ENCODE measurements at places on chromosomes 11 and 22.

DNA sequence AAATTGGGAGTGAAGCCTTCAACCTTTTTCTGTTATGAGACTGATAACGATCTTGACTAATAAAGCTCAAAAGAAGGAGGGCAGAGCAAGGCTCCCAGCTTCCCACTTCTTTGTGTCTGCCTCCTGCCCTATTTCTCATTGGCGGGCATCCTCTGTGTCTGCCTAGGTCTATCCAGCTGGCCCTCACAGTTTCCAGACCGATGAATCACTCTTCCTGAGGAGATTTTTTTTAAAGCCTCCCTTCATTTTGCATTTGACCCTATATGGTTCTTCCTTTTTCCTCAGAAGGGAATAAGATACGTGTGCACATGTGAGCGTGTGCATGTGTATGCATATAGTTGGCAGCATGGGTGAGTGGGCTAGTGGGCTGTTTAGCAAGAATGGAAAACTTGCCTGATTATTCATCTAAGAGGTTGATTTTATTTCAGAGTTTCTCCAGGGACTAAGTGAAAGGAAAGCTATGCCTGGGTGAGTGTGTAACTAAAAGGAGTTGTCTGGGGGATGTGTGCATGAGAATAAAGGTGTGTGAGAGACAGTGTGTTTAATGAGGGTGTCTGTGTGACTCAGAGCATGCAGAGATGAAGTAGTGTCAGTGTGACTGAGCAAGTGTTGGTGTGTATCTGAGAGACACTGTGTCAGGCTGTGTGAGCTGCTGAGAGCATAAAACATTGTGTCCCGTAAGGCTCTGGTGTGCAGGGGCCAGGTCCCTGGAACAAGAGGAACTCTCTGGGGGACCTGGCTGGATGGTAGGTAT lies 12.2 kb downstream of the PHLDB1 start:
- no peak for DNase-seq

- DNase-seq: no peak
These were observed 95.5 kb upstream of the PARVA start for GRCh38 chr11:12281571-12282478.

GRCh38 chr11:117459979-117460300 lies 132.3 kb downstream of the CEP164 start:
- DNase-seq: no peak

DNA sequence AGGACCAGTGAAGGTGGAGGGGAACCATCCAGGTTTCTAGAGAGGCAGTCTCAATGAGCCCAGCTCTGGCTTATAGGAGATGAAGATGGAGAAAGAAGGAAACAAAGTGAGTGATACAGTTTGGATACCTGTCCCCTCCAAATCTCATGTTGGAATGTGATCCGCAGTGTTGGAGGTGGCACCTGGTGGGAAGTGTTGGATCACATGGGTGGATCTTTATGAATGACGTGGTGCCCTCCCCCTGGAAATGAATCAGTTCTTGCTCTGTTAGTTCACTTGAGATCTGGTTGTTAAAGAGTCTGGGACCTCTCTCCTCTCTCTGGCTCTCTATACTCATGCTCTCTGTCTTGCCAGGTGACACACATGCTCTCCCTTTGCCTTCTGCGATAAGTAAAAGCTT lies 393.1 kb upstream of the NARS2 start:
- DNase-seq: no peak

DNA sequence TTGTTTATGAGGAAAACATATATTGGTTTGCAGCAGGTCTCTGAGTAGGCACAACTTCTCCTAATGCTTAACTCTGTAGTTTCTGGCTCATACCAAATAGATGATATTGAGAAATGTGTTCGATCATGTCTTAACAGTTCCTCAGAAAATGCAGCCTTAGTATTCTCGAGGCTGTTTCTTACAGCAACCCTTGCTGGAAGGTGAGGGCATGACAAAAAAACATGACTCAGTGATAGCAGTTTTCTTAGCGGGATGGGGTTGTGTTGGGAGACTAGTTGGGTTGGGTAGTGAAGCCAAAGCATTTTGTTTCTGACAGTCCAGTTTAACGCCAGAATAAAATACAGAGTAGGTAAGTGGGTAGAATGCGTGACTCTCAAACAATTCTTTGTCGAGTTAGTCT lies 94.7 kb upstream of the PARVA start:
- DNase-seq: no peak

DNA sequence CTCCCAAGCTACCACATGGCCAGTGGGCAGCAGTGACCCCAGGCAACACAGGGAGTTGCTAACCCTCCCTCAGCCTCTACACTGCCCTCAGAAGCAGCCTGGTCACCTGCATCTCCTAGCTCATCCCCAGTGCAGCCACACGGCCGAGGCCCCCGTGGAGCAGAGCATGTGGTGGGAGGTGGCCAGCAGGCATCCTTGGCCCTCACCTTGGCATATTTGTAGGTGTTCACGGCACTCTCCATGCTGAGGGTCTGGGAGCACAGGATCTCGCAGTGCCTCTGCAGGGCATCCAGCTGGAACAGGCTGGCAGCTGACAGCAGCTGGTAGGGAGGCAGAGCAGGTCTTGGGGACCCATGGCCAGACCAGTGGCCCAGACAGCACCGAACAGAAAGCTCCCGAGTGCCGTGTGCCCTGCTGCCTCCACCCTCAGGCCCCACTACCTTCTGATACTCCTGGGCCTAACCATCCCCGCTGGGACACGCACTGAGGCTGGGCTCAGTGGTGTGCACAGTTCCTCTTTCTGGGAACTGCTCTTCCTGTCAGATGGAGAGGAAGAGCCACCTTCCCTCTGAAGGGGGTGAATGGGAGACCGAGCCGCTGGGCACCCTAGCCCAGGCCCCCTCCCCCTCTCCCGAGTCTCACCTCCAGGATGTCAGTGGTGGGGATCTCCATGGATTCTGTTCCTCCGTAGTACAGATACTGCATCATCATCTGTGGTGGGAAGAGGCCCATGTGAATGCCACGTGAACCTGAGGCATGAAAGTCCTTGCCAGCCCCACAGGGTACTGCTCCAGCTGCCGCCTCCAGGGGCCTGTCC lies 48.8 kb downstream of the NAT10 start:
- no peak for DNase-seq

- no peak for DNase-seq
These were observed 83.2 kb downstream of the ST3GAL4 start for GRCh38 chr11:126438691-126439090.

DNA sequence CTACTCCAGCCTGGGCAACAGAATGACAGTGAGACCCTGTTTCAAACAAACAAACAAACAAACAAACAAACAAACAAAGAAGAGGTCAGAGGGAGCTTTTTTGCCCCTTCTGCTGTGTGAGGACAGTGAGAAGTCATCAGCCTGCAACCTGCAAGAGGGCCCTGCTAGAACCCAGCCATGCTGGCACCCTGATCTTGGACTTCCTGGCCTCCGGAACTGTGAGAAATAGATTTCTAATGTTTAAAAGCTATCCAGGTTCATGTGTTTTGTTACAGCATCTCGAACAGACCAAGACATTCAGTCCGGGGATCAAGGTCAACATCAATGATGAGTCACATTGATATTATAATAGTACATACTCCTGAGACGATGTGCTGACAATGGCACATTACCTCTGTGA lies 41.4 kb upstream of the GRAMD1B start:
- no peak for DNase-seq

GRCh38 chr11:9784602-9785315 lies 120.9 kb downstream of the SWAP70 start:
- DNase-seq: no peak

DNA sequence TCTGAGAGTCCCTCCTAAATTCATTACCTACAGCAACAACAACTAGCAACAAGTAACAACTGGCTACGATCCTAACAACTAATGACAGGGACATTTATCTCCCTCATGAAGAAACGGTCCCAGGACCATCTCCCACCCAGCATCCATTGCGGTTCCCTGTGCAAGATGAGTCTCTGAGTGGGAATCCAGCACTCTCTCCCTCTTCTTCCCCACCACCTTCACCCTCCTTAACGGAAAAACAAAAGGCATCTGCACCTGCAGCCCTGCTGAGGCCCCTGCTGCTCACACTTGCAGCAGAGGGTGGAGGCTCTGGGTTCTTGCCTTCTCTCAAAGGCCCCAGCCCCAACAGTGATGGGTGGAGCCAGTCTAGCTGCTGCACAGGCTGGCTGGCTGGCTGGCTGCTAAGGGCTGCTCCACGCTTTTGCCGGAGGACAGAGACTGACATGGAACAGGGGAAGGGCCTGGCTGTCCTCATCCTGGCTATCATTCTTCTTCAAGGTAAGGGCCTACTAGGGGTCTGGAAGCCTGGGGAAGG lies at the start of gene CD3G:
CD3G (plus strand) TSS at position 364 of the 535 bp plus-strand sequence; CDS start at position 444, 80 bp downstream.
- no peak for DNase-seq

- DNase-seq: no peak
These were observed 37.7 kb downstream of the DSCAML1 start for GRCh38 chr11:117759305-117759704.

DNA sequence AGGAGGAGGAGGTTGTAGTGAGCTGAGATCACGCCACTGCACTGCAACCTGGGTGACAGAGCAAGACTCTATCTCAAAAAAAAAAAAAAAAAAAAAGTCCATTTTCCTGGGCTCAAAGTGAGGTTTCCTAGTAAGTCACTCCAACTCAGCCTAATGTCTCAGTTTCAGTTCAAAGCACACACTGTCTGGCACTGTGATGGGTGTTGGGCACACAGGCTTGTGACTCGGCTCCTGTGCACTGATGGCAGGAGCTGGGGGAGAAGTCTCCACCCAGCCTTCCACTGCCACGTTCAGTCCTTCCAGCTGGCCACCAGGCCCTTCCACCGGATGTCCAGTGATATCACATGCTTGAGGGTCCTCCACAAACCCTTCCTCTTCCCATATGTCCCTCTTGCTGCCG lies 186.0 kb downstream of the CEP164 start:
- DNase-seq: no peak

GRCh38 chr11:3859373-3859881 lies 4.0 kb downstream of the STIM1 start:
- DNase-seq: no peak

- DNase-seq: no peak
These were observed 381.8 kb downstream of the TBC1D22A start for GRCh38 chr22:47144076-47144765.

DNA sequence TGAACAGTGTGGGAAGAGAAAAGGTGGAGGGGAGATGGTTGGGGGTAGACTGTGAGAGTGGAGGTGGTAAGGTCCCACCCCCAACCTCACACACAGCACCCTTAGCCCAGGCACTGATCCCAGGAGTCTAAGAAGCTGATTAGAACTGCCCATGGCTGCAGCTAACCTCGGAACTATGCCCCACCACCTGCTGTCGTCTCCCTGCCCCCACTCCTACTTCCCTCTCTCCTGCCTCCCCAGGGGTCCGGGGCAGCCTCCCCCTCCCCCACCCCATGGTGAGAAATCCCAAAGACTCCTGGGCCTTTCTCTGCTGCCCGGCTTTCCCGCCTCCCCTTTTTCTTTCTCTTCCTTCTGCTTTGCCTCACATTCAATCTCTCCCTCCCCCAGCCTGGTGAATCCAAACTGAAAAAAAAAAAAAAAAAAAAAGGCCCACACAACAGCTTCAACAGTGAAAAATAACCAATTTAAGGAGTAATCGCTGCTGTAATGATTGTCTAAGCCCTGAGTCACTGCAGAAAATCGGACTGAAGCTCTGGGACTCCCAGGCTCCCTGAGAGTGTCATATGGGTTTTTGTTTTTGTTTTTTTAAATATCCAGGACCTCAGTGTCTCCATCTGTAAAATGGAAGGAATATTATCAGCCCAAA lies 9.6 kb upstream of the TP53I11 start:
- DNase-seq: no peak

DNA sequence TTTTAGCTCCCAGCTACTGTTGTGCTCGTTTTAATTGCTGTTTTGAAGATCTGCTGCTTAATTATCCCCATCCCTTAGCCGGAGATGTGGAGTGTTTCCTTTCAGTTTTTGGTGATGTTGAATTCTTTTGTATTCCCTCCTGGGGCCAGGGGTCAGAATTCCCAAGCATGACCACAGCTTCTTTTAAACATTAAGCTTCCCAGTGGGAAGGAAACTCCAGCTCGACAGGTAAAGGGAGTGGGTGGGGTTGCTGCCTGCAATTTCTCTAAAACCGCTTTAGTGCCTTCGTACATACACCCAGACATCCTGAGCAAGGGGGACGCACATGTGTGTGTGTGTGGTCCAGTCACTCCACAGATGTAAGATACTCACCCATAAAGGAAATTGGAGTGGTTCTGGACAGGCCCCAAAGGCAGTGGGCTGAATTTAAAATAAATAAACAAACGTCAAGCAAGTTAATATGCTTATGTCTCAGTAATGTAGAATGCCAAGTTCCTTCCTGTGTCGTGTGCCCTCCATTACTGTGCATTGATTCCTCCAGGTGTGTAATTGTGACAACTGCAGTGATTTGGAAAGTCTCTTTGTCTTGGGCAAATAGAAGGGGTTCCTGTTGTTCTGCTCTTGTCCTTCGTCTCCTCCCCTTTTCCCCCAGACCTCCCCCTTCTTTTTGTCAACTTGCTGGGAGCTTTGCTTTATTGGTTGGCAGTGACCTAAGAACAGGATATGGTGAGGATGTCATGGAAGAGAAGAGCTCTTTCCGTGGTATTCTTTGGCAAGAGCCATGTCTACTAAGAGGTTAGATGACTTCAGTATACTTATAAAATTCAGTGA lies 19.2 kb upstream of the ADSL start:
- no peak for DNase-seq

DNA sequence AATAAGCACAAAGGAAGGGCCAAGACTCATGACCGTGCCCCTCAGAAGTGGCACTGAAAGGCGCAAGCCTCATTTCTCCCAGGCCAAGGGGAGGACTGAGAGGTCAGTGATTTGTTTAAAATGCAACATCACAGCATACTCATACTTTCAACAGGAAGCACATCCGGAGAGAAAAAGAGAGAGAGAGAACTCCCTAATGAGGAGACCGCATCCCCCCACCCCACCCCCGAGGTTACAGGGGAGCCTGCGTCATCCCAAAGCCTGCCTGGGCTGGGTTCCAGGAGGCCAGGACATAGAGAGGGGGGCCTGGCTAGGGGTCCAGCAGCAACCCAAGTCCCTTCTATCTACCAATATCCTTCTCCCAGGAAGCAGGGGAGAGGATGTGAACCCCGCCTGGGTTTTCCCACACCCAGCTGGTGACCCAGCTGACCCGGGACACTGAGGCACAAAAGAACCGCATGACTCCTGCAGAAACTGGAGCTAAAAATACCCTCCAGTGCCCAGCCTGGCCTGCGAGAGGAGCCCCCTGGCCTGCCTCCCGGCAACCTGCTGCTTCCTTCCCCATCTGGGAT lies 3.8 kb downstream of the CSNK1E start:
- DNase-seq: no peak

DNA sequence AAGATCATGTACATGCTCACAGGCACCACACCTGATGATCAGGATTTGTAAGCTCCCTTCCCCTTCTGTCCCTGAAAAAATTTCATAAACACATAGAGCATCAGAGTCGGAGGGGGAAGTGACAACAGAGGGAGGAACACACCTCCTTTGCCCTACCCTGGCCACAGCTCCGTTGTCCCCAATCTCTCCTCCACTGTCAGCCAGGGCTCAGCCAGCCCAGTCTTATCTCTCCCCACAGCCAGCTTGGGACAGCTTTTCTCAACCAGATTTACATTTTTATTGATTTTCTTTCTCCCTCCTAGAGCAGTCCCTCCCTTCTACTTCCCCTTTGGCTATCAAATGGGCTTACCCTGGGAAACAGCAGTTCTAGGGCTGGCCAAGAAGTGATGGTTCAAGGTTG lies 32.1 kb upstream of the TPBGL start:
- DNase-seq: no peak

GRCh38 chr11:8011371-8011770 lies 24.2 kb downstream of the EIF3F start:
- DNase-seq: no peak

All from NCI-H1417 treated with DMSO at 0.1 percent for 48 hours (cell line).